ENCODE measurements at places on chromosomes 2 and 18.

DNA sequence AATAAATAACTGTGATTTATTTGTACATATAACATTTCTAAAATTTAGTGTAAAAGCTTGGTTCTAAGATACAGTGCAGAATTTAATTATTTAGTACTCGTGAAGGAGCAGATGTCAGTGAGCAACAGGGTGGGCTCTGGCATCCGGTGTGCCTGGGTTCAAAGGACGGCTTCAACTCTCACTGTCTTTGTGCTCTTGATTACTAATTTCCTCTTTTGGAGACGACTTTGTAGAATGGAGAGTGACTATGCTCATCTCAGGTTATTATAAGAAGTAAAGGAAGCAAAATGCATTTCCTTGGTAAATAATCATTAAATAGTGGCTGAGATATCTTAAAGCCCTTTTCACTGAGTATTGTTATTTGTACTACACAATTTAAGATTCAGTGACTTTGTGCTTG lies 271.7 kb downstream of the ASXL3 start:
- DNase-seq = no peak

DNA sequence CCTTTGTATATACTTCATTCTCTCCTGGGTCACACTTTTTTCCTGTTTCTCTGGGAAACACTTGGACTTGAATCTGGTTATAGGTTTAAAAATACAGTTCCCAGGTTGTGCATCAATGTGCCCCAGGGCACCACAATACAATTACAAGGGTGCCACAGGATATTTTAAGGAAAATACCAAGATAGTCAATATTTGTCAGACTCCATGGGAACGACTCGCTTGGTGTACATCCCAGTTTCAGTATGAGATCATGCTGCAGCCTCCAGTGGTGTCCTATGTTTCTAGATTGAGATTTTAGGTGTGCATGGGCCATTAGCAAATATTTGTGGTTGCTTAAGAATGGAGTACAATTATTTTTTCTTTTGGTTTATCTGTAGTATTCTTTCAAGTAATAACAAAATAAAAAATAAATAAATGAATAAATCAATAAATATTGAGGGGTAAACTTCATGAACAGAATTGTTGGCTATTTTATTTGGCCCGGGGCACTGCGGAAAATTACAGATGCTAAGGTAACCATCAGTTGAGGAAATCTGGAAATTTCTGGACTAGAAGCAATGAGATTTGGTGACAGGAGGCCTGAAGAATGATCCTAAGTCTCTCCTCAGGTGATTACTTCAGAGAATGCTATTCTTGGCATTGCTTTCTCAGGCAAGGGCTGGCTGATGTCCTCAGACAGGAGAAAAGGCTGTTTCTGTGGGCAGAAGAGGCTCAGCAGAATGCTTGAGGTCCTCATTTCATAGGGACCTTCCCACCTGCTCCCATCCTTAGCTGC lies 649.3 kb upstream of the SOX11 start:
- no peak for DNase-seq

DNA sequence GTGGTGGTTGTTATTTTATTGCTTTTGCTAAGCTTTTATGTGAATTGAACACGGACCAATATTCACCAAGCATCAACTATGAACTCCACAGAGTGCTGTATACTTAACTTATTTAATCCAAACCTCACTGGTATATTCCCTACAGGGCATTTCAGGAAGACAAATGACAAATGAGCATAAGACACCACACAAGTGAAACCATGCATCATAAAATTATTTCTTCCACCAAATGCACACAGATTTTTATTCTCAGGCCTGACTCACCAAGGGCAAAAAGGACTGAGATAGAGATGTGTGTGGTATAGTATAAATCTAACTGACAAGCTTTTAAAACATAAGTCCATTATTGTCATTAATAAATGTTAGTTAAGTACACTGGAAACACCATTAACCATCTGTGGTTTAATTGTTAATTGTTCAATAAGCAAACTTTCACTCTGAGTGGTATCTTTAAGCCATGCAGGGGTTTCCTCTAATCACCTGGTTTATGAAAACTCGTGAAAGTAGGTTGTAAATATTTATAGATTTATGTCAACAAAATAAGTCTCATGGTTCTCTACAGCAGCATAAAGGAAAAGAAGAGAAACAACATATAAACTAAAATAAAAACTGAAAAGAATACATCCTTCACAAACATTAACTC lies 77.6 kb upstream of the CRIM1 start:
- no peak for DNase-seq

DNA sequence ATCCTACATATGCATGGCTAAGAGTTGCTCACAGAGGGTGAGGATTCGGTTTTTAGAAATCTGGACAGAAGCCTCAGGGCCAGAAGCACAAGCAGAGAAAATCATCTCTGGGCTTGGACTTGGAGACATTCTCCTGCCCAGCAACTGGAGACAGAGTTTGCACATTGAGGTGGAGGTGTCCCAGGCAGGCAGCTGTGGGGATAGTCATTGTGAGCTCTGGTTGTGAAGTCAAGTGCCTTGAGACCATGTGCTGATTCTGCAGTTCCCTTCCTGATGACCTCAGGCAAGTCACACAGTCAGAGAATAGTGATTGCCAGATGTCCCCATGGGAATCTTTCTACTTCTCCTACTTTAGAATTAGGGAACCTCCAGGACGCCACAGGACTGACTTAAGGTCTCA lies 108.4 kb upstream of the LDAH start:
- DNase-seq = no peak

DNA sequence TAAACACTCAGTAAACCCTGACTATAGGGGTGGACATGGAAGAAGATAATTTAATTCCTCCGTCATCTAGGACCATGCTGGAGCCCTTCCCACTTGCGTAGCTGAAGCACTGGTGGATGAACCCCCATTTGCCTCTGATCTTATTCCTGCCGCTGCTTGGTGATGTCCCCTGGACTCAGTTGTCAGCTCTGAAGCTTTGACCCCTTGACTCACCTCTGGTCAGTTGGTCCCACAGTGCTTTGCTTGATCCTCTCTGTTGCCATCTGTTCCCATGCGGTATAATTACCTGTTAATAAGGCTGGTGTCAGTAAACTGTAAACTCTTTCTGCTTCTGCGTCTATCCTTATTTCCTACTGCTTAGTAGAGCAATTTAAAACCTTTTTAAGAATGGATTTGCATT lies 126.9 kb downstream of the SPTBN1 start:
- DNase-seq = no peak

DNA sequence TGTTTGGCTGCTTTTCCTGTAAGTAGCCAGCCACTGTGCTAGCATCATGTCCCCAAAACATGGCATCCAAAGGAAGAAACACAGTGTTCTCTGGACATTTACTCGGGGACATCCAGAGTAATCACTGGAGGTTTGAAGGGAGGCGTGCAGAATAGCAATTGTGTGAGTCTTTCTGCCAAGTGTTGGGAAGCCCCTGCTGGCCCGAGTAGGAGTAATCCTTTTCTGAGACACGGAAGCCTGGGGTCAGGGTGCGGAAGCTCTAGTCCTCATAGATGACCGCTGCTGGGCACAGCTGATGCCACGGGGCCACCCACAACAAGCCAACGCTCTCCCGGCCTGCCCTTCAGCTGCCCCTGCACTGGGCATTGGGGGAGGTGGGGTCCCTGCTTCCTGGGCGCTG lies 24.8 kb upstream of the HDAC4 start:
- DNase-seq = no peak

DNA sequence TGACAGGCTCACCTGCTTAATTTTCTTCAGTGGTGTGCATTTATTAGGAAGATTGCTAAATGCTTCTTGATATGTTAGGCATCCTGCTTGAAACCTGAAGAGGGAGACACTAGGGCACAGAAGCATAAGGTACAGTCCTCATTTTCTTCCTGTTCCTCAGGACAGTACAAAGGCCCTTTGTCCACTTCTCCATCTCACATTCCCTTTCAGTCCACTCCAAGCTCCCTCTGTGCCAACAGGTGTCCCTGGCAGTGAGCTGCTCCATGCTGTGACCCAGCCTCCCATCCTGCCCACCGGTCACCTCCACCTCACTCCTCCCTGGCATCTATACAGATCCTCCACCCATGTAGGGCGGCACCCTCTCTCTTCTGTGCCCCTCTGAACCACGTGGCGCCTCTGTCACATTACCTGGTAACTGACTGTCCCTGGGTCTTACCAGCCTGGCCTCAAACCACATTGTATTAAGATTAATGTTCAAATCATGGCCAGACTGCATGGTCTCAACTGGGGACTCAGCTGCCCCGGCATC lies 162.8 kb downstream of the VAPA start:
- no peak for DNase-seq

DNA sequence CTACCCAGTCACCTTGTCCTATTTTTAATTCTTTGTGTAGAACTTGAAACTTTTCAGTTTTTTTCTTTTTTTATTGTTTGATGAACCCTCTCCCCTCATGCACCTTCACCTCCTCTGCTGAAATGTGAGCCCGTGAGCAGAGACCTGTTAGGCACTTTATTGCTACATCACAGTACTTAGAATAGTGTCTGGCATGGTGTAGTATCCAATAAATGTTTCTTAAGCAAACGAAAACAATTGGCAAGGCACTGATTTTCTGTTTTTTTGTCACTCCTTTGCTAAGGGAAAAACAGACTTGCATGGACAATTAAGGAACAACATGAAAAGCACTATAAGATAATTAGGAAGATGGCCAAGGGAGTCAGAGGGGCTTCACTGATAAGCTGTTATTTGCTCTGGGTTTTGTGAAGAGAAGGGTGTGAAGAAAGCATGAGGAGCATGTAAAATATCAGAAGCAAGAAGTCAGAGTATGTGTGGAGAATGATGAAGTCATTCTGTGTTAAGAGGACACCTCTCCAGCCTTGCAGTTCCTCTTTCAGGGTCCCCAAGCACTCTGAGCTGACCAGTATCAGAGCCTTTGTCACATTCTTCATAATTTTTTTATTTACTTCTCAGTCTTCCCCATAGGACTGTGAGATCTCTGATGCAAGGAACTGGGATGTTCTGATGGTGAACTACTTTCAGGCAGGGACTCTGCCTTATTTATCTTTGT lies 99.7 kb upstream of the CAVIN2 start:
- no peak for DNase-seq

- no peak for DNase-seq
Measured at GRCh38 chr18:49560624-49561288, 1.1 kb upstream of the LIPG start.

- no peak for DNase-seq
Measured at GRCh38 chr2:52976143-52976949, 791.3 kb upstream of the CHAC2 start.

- DNase-seq = no peak
Measured at GRCh38 chr2:38866773-38867443, 8.8 kb downstream of the DHX57 start.

- DNase-seq = peak; percentile 50
Measured at GRCh38 chr2:191678437-191679100, 633 bp downstream of the NABP1 start.

DNA sequence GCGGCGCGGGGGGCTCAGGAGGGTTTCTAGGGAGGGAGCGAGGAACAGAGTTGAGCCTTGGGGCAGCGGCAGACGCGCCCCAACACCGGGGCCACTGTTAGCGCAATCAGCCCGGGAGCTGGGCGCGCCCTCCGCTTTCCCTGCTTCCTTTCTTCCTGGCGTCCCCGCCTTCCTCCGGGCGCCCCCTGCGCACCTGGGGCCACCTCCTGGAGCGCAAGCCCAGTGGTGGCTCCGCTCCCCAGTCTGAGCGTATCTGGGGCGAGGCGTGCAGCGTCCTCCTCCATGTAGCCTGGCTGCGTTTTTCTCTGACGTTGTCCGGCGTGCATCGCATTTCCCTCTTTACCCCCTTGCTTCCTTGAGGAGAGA lies 5.2 kb downstream of the PROC start:
- DNase-seq = no peak

DNA sequence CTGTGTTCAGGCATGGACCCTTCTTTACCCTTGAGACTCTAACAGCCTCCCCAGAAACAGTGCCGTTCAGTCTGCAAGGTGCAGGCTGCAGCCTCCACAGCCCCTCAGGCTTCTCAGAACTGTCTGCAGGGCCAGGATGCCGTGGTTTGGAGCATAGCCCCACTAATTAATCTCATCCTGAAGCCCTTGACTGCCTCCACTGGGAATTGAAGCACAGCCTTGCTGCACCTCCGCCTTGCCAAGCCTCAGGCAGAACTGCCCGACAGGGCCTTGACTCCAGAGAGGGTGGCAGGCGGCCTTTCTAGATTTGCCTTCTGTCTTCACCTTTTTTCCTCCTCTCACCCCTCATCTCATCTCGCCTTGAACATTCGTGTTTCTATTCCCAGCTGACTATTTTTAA lies 119.8 kb downstream of the NRP2 start:
- no peak for DNase-seq

- no peak for DNase-seq
Measured at GRCh38 chr2:241788572-241788971, 11.9 kb downstream of the GAL3ST2 start.

GRCh38 chr2:67290451-67291290 lies 106.5 kb upstream of the ETAA1 start:
- no peak for DNase-seq

GRCh38 chr2:53913721-53914120 lies 54.0 kb upstream of the GPR75 start:
- no peak for DNase-seq

DNA sequence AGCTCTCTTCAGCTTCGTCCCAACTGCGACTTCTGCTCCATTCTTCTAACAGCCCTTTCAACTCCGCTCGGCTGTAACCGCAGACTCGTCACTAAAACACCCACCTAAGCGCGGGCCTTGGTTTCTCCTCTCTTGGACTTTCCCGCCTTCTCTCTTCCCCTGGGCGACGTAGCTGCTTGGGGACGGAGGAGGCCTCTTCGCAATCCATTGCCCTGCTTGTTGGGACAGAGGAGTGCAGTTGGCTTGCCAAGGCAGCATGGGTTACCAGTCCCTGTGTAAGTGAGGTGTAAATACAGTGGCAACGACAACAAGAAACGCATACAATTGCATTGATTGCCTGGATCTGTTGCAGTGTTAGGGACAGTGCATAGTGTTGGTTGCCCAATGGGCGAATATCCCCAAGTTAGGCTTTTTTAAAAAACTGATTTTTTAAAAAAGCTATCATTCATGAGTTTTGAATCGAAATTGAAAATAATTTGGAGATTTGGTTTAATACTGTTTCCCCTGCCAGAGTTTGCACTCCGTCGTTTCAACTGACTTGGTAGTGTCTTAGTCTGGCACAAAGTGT lies 484 bp upstream of the DARS1 start:
- peak; percentile 59 for DNase-seq

- DNase-seq = no peak
Measured at GRCh38 chr2:110860630-110861029, 128.3 kb downstream of the ACOXL start.

DNA sequence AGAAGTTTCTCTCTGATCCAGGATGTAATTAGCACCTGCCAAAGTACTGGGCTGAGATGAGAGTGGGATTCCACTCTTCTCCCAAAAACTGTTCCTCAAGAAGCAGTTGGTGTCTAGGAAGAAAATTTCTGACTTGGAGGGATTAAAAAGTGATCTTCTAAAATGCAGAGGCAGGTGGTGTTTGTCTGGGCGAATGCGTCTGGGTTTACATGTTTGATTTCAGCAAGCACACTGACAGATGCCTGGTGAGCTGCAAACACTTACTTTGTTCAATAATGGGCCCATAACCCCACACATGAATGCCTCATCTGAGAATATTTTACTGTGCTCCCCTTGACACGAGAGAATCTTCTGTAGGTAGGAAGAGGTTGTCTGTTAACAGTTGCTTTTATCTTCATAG lies 24.3 kb upstream of the KCNF1 start:
- no peak for DNase-seq

GRCh38 chr2:213261715-213262114 lies 22.5 kb upstream of the SPAG16 start:
- no peak for DNase-seq

All from activated CD4-positive, alpha-beta T cell treated with anti-CD3 and anti-CD28 coated beads, Interleukin-2, amount 50 U/mL, for 1 hour (primary cell).